SK-N-DZ (cell line): ENCODE measurements at places on chromosomes 2 and 18.

- DNase-seq, result no peak
Measured at GRCh38 chr2:19150726-19151125, 207.7 kb downstream of the OSR1 start.

DNA sequence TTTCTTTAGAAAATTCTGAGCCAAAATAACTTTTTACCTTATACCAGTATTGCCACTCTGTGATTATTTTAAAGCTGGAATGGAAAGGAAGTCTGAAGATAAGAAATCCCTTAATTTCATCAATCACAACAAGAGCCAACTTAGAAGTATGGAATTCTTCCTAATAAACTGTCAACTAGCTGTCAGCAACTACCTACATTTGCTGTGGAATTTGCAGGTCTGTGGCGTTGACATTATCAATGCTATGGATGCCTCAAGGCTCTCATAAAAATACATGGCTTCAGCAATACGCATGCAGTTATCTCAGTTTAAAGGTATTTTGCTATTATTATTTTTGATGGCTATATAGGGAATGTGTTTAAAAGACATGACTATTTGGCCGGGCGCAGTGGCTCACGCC is 108.5 kb downstream of the ABCA12 start:
- DNase-seq, result no peak

DNA sequence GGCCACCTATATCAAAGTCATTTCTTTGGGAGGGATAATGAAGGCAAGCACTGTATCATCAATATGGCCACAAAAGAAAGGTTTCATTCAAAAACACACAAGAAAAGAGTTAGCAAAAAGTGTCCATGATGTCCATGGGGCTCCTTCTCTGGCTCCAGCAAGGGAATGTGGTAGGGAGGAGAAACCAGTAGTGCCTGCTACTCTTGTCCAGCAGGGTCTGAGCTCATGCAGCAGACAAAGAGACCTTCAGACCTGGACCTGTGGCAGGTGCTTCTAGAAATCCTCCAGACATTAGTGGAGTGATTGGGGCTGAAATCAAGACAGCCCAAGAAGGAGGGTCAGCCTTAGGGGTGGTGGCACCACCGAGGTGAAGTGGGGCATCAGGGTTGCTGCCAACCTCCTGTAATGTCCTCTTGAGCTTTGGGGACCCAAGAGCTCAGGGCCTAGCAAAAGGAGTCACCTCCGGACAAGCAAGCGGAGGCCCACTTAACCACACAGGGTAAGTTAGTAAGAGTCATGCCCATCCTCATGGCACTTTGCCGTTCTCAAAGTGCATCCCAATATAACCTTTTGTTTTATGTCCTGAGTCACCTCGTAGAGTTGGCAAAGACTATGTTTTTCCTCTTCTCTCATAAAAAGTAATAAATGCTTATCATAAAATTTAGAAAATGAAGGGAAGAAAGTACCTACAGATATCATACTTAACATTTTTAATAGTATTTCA is 112.6 kb upstream of the YPEL5 start:
- no peak for DNase-seq

DNA sequence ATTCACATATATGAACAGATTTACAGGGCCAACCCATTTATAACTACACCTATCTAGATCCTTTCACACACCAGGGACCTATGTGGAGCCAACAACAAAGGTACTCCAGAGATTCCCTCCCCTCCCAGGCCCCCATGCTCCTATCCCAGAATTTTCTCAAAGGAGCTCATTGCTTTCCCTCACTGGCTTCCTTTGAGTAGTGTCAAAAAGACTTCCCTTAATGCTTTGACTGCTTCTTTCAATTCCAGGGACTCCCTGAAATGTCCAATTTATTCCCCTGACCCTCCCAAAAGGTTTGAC is 46.6 kb downstream of the IKZF2 start:
- DNase-seq, result no peak

GRCh38 chr2:68284896-68285295 is 32.6 kb upstream of the PPP3R1 start:
- no peak for DNase-seq

DNA sequence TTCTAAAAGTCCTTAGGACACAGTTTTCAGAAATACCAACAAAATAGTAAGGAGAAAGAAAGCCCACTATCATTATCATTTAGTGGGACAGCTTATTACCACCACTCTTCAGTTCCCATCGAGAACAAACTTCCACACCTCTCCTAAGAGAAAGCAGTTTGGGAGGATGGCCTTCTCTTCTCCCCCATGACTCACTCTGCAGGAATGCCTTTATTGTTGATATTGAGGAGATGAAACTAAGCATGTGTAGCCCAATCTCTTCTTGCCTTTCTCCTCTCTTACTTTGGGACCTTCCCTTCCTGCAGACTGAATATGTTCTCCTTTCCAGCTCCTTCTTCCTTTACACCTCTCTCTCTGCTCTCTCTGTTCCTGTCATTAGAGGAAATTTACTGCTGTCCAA is 30.0 kb upstream of the ERMN start:
- no peak for DNase-seq

DNA sequence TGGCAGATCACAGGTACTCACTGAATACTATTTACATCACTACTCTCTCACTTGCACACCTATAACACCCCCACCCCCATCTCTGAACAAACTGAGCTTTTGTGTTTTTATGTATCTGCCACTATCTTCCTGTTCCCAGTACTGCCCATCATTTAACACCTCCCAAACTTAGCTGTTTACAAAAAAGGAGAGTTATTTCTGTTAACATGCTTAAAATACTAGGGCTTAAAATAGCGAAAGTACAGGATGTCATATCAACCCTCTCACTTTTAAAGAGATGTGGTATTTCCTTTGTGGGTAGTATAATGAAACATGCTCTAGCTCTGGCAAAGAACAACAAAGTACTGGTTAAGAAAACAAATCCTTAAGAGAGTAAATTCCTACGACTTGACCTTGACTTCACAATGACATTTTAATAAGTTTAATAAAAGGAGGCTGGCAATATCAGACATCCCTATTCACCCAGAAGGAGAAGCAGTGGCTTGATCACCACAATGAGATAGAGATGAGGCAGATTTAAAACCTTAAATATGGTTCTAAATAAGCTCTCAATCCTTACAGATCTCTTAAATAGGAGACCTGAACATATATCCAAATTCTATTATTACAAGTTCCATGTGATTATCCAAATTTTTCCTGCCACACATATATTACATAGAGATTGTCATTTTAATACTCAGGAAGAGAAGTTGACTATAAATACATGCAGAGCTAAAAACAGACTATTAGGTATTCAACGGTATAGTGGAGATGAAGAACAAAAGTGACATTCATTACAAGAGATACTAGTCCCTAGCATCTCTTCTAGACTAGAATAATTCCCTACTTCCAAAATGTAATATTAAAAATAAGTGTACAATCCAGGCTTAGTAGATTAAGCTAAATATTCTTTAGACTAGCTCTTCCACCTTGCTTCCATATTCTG is 36.9 kb downstream of the TRAK2 start:
- no peak for DNase-seq

GRCh38 chr18:70907673-70908072 is 618.8 kb downstream of the SOCS6 start:
- peak; percentile 27 for DNase-seq
